ENCODE measurements at places on chromosomes 1 and 21. TPM values are rescaled to one million over a fixed set of nuclear protein-coding genes. Genes with fewer than 3 reads are reported as not detected.

GRCh38 chr1:1943834-1944570 is 24.9 kb upstream of the TMEM52 start:
- no peaks in the 10 kb centered on the region for H3K36me3 ChIP-seq
- no peak overlapping the region for H3K4me3 ChIP-seq
- no peaks in the 10 kb centered on the region for H3K27me3 ChIP-seq

The GJA8 gene
- not detected for total RNA-seq

DNA sequence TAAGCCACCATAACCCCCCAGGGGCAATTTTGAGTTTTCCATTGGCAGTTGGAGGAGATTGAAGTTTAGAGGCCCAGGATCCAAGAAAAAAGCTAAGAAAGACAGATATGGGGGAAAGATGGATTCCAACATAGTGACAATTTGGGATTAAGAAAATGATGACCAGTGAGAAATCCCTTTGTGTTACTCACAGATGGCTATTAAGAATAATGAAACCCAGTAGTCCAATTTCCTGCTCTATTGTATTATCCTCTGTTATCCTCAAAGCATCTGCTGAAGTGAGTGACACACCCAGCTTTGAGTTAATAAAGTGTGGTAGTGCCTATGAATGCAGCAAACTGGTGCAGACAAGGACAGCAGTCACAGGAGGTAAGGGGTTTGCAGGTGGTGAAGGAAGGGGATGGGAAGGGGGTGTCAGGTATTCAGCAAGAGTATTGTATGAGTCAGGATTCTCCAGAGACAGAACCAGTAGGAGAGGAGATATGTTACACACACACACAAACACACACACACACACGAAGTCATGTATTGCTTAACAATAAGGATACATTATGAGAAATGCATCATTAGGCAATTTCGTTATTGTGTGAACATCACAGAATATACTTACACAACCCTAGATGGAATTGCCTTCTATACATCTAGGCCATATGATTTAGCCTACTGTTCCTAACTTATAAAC is 112.4 kb upstream of the VANGL1 start:
- no peaks in the 10 kb centered on the region for H3K4me1 ChIP-seq
- H3K4me3 ChIP-seq: no peak overlapping the region
- no peaks in the 10 kb centered on the region for H3K36me3 ChIP-seq
- no peak overlapping the region for H3K27ac ChIP-seq

The CASQ2 gene
- total RNA-seq: 0.14 TPM

DNA sequence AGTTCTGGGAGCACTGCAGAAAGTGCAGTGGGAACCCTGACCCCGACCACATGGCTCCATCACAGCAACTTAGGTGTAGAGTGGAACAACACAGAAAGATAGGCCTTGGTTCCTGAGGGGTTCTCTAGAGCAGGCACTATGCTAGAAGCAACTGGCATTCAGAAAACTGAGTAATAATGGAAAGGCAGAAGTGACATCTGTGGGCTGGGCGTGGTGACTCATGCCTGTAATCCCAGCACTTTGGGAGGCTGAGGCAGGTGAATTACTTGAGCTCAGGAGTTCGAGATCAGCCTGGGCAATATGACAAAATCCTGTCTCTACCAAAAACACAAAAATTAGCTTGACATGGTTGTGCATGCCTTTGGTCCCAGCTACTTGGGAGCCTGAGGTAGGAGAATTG is 5.3 kb downstream of the MRPS15 start:
- H3K27ac ChIP-seq: no peak overlapping the region
- H3K36me3 ChIP-seq: no peaks in the 10 kb centered on the region
- H3K4me3 ChIP-seq: no peak overlapping the region
- no peaks in the 10 kb centered on the region for H3K27me3 ChIP-seq
- H3K4me1 ChIP-seq: peaks cover 10% of the 10 kb centered on the region

- no peaks in the 10 kb centered on the region for H3K36me3 ChIP-seq
- peaks cover 11% of the 10 kb centered on the region for H3K4me1 ChIP-seq
- no peaks in the 10 kb centered on the region for H3K27me3 ChIP-seq
- DNase-seq: no peak
These were observed 125.8 kb upstream of the SLC44A3 start for GRCh38 chr1:94694226-94694915.

The TUFT1 gene
- 14.1 TPM for total RNA-seq

The LCE3A gene
- not detected for total RNA-seq

The TGFB2 gene
- 1.8 TPM for total RNA-seq

- peaks cover 9% of the 10 kb centered on the region for H3K4me1 ChIP-seq
- no peaks in the 10 kb centered on the region for H3K27me3 ChIP-seq
- no peaks in the 10 kb centered on the region for H3K36me3 ChIP-seq
These were observed 80.0 kb downstream of the USP25 start for GRCh38 chr21:15809818-15810217.

The USH2A gene
- total RNA-seq: not detected

The CDK11B gene
- total RNA-seq: 13.8 TPM

- H3K27ac ChIP-seq: no peak overlapping the region
- no peaks in the 10 kb centered on the region for H3K4me1 ChIP-seq
- no peak overlapping the region for H3K4me3 ChIP-seq
These were observed 27.8 kb downstream of the IGFN1 start for GRCh38 chr1:201218409-201218808.

- no peak overlapping the region for H3K27ac ChIP-seq
- H3K36me3 ChIP-seq: no peaks in the 10 kb centered on the region
- no peak for DNase-seq
- H3K27me3 ChIP-seq: no peaks in the 10 kb centered on the region
- H3K4me3 ChIP-seq: no peak overlapping the region
- peaks cover 6% of the 10 kb centered on the region for H3K4me1 ChIP-seq
These were observed 47.7 kb downstream of the CDC42BPA start for GRCh38 chr1:227270554-227270953.

The OR2T11 gene
- total RNA-seq: not detected

The PLA2G2F gene
- not detected for total RNA-seq

The ADAMTS1 gene
- 39.0 TPM for total RNA-seq

- peak overlapping the region; percentile 81 for H3K27ac ChIP-seq
- H3K4me1 ChIP-seq: peaks cover 13% of the 10 kb centered on the region
- no peaks in the 10 kb centered on the region for H3K27me3 ChIP-seq
These were observed 75.8 kb downstream of the FHAD1 start for GRCh38 chr1:15322648-15323350.

- no peak overlapping the region for H3K27ac ChIP-seq
- no peaks in the 10 kb centered on the region for H3K27me3 ChIP-seq
- no peaks in the 10 kb centered on the region for H3K36me3 ChIP-seq
These were observed 65.4 kb downstream of the ABCA4 start for GRCh38 chr1:94055459-94056122.

The SLAMF9 gene
- not detected for total RNA-seq

- no peaks in the 10 kb centered on the region for H3K36me3 ChIP-seq
- DNase-seq: no peak
- no peaks in the 10 kb centered on the region for H3K4me1 ChIP-seq
- H3K4me3 ChIP-seq: no peak overlapping the region
- no peak overlapping the region for H3K27ac ChIP-seq
- H3K27me3 ChIP-seq: peaks cover 15% of the 10 kb centered on the region
These were observed 7.3 kb upstream of the CACNA1S start for GRCh38 chr1:201119206-201120197.

- no peaks in the 10 kb centered on the region for H3K27me3 ChIP-seq
- H3K27ac ChIP-seq: peak within 1 kb of the TSS; percentile 65
- peaks cover 11% of the 10 kb centered on the region for H3K36me3 ChIP-seq
These were observed at the start of gene SH2D5 for GRCh38 chr1:20732588-20733359. Gene SH2D5, minus strand, starts transcription at chr1:20732703. Its CDS starts 4,659 bp downstream, at chr1:20728044.

The CRYBG2 gene
- total RNA-seq: not detected

DNA sequence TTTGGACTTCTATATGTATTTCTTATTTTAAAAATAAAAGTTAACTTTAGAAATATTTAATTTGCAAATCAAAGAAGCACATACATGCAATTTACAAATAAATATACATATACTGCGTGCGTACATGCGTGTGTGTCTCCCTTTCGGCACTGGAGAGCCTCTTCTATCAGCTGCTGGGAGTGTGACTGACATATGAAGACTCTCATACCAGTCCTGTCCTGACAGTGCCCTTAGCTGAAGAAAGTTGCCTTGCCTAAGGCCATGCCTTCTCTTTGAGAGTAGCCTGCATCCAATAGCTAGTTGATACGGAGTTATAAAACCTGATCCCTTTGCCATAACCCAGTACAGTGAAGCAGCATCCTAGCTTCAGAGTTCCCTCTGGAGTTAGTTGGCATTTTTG is 282.4 kb upstream of the NEGR1 start:
- no peak overlapping the region for H3K27ac ChIP-seq
- H3K27me3 ChIP-seq: no peaks in the 10 kb centered on the region
- DNase-seq: no peak
- no peaks in the 10 kb centered on the region for H3K36me3 ChIP-seq

The CELA2A gene
- total RNA-seq: 0.97 TPM

- H3K27me3 ChIP-seq: no peaks in the 10 kb centered on the region
- peak; percentile 61 for DNase-seq
- no peak overlapping the region for H3K27ac ChIP-seq
- peaks cover 7% of the 10 kb centered on the region for H3K4me1 ChIP-seq
These were observed 41.0 kb upstream of the HAO2 start for GRCh38 chr1:119327450-119328155.

- no peak overlapping the region for H3K4me3 ChIP-seq
- DNase-seq: no peak
- no peak overlapping the region for H3K27ac ChIP-seq
- no peaks in the 10 kb centered on the region for H3K27me3 ChIP-seq
- no peaks in the 10 kb centered on the region for H3K36me3 ChIP-seq
- no peaks in the 10 kb centered on the region for H3K4me1 ChIP-seq
These were observed 389.6 kb upstream of the C1orf87 start for GRCh38 chr1:60463146-60463545.

- no peak overlapping the region for H3K27ac ChIP-seq
- no peaks in the 10 kb centered on the region for H3K4me1 ChIP-seq
- no peaks in the 10 kb centered on the region for H3K27me3 ChIP-seq
- no peak overlapping the region for H3K4me3 ChIP-seq
- peak; percentile 7 for DNase-seq
- no peaks in the 10 kb centered on the region for H3K36me3 ChIP-seq
These were observed 21.7 kb downstream of the CRYAA start for GRCh38 chr21:43190544-43190943.

DNA sequence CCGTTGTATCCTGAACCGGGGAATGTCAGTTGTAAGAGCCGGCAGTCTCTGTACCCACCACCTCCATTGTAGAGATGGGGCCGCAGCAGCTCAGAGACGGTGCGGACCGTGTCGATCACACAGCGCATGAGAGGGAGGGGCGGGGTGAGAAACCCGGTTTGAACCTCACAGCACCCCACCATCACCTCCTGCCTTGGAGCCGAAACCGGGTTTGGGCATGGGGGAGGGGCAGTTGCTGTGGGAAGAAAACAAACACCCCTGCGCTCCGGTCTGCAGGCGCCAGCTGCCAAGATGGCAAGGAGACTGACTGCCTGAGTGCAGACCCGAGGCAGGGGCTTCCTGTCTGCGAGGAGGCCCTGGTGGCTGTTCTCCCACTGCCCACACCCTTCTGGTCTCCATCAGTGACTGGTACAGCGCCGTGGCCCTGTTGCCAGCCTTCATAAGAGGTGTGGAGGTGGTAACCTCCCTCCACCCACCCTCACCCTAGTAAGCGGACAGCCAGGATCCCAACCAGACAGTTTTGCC is 69.2 kb upstream of the SSBP3 start:
- H3K4me3 ChIP-seq: no peak overlapping the region
- H3K4me1 ChIP-seq: peaks cover 15% of the 10 kb centered on the region
- no peak overlapping the region for H3K27ac ChIP-seq
- no peaks in the 10 kb centered on the region for H3K27me3 ChIP-seq

The GBP4 gene
- 63.5 TPM for total RNA-seq

- DNase-seq: no peak
- no peak overlapping the region for H3K4me3 ChIP-seq
- no peaks in the 10 kb centered on the region for H3K27me3 ChIP-seq
- peaks cover 16% of the 10 kb centered on the region for H3K4me1 ChIP-seq
These were observed 2.5 kb upstream of the RRP1 start for GRCh38 chr21:43786807-43787440.

- no peak overlapping the region for H3K4me3 ChIP-seq
- H3K27ac ChIP-seq: no peak overlapping the region
- H3K36me3 ChIP-seq: no peaks in the 10 kb centered on the region
- no peaks in the 10 kb centered on the region for H3K27me3 ChIP-seq
- no peak for DNase-seq
These were observed 32.2 kb downstream of the SIPA1L2 start for GRCh38 chr1:232597721-232598120.

The CD34 gene
- total RNA-seq: 26.4 TPM

DNA sequence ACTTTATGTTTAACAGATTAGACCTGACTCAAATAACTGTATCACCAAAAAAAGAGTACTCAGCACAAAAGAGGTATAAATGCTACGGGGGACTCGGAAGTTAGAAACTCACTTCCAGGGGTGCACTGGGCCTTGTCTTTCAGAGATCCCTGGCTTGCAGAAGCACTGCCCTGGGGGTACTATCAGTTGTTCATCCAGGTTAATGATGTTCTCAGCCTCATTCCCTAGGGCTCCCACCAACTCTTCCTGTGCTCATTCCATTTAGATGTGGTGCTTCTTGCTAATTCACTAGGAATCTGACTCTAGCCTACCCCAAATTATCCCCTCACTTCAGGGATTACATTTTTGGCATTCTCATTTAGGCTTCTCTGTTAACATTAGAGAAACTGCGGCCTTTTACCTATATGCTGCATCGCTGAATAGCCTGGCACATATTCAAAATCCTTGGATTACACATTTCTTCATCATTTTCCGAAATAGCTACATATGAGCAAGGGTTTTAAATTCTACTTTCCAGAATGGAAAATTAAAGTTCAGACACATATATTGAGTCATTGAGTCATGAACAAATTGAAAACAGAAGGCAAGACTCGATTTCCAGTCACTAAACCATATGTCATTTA is 338.5 kb downstream of the KCTD3 start:
- H3K4me1 ChIP-seq: no peaks in the 10 kb centered on the region
- H3K27ac ChIP-seq: no peak overlapping the region
- H3K36me3 ChIP-seq: no peaks in the 10 kb centered on the region
- H3K27me3 ChIP-seq: no peaks in the 10 kb centered on the region

GRCh38 chr1:197692965-197693364 is 82.3 kb downstream of the DENND1B start:
- no peak overlapping the region for H3K27ac ChIP-seq
- no peak overlapping the region for H3K4me3 ChIP-seq
- H3K4me1 ChIP-seq: peaks cover 18% of the 10 kb centered on the region
- DNase-seq: no peak

The FLG gene
- not detected for total RNA-seq

GRCh38 chr1:162822391-162823200 is 32.1 kb downstream of the HSD17B7 start:
- no peaks in the 10 kb centered on the region for H3K4me1 ChIP-seq
- no peak overlapping the region for H3K4me3 ChIP-seq
- no peaks in the 10 kb centered on the region for H3K27me3 ChIP-seq
- peak; percentile 58 for DNase-seq

- DNase-seq: no peak
- no peaks in the 10 kb centered on the region for H3K36me3 ChIP-seq
- peaks cover 9% of the 10 kb centered on the region for H3K4me1 ChIP-seq
- no peaks in the 10 kb centered on the region for H3K27me3 ChIP-seq
- no peak overlapping the region for H3K27ac ChIP-seq
These were observed 53.9 kb downstream of the GABPA start for GRCh38 chr21:25788677-25789076.

GRCh38 chr21:44253832-44254710 is 7.6 kb downstream of the DNMT3L start:
- no peaks in the 10 kb centered on the region for H3K36me3 ChIP-seq
- no peaks in the 10 kb centered on the region for H3K27me3 ChIP-seq
- no peak overlapping the region for H3K27ac ChIP-seq
